ENCODE measurements at places on chromosomes 7 and 10.

DNA sequence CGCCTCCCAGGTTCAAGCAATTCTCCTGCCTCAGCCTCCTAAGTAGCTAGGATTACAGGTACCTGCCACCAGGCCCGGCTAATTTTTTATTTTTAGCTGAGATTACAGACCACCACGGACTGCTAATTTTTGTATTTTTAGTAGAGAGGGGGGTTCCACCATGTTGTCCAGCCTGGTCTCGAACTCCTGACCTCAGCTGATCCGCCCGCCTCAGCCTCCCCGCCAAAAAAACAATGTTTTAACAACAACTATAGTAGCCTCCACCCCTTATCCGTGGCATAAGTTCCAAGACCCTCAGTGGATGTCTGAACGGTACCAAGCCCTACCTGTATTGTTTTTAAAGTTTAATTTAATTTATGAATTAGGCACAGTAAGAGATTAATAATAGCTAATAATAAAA lies 48.2 kb downstream of the GNA12 start:
- DNase-seq: no peak

DNA sequence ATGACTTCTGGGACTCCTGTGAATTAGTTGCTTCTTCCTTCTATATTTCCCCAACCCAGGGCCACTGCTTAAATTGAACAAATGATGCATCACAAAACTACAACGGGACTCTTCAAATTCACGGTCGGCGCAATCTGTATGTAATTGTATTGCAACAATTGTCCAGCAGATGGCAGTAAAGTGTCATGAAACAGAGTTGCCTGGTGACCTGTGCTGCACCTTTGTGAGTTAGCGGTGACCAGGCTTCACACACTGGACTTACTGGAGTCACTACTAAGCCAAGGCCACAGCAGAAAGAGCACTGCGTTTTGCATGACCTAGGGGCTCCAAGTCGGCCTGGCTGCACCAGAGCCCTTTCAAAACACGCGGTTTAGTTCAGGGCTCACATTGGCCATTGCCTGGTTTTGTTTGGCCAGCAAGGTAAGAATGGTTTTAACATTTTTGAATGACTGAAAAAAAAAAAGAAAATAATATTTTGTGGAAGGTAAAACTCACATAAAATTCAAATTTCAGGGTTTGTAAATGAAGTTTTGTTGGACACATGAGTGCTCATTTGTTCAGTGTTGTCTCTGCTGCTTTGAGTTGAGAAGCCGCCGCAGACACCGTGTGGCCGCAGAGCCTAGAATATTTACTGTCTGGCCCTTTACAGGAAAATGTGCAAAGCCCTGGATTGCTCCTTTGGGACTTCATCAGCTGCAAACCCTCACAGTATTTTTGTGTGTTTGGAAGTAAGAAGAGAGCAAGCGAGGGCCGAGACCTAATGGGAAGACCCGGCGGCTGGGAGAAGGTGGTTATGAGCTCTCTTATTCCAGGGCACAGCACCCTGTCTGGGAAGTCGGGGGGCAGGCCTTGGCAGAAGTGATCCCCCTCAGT lies 23.2 kb upstream of the ZNF32 start:
- peak; percentile 48 for DNase-seq

GRCh38 chr7:133428326-133428725 lies 175.4 kb downstream of the EXOC4 start:
- DNase-seq: no peak

DNA sequence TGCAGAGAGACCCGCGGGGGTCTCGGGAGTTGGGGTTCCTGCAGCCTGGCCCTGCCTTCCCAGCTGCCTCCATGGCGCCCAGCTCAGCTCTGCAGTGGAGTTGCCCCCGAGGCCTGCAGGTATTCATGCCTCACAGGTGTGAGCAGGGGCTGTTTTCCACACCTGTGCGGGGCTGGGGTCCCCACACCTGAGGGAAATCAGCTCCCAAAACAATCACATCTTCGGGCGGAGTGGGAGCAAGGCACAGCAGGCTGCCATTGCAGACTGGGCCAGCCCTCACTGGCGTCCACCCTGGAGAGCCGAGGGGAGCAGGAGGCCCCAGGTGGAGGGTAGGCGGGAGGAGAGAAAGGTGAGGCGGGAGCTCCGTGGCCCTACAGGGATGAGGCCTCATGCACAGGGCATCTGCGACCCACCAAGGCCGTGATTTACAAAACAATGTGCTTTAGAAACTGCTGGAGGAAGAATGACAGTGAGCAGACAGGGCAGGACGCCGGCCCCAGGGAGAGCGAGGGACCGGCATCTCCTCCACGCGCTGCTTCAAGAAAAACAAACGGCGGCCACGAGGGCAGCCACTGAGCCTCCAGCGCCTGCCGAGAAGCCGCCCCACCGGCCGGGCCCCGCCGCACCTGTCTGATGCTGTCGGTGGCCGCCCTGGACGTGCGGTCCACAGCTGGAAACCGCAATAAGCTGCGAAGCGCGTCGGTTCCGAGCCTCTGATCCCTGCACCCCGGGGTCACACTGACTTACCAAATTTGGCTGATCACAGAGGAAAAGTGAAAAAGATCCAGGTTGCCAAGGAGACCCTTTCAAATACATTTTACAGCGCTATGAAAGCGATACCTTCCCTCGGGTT lies 53.0 kb upstream of the PDGFA start:
- DNase-seq: no peak

DNA sequence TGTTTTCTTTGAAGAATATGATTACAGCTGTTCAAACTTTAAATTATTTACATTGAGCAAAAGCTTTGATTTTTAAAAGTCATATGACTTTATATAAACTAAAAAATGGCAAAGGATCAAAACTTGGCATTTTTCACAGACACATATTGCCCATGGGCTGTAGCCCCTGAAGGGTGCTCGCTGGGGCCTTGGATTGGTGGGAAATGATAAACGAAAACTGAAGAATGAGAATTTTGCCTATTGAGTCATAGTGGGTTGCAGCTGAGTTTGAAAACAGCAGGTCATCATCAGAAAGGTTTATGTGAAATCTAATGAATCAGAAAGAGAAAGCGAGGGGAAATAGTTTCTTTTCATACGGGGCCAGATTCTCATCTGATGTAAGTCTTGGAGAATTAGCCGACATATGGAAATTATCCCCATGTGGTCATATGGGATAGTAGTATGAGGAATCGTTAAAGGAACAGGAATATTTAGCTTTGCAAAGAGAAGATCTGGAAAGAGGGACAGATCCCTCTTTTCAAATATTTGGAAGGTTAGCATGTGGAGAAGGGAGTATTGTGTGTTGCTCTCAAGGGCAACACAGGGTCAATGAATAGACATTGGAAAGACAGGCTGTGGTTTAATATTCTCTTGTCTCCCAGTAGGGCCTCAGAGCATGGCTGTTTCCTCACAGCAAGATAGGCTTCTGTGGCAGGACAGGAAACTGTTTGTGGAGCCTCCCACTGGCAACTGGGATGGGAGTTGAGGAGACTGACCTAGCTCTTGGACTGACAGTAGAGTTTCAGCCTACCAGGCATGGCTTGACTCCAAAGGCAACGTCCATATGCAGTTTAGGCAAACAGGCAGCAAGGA lies 119.0 kb downstream of the FZD1 start:
- peak; percentile 7 for DNase-seq

DNA sequence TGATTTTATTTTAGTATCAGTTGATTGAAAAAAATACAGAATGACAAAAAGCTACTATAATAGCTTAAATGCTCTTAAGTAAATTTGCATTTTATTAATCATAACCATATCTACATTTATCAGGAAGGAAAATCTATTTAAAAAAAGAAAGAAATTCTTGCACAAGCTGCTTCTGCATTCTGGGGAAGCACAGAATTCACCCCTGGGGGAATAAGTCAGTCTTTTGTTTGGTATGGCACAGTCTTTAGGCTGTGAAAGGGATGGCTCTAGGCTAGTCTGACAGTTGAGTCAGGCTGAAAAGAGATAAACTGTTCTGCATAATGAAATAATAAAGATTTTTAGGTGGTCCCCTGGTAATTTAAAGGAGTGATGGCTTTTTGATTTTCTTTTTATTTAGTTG lies 37.9 kb downstream of the HTR7 start:
- no peak for DNase-seq

All from HCEC 1CT (cell line).